ENCODE measurements at places on chromosomes 4 and X.

DNA sequence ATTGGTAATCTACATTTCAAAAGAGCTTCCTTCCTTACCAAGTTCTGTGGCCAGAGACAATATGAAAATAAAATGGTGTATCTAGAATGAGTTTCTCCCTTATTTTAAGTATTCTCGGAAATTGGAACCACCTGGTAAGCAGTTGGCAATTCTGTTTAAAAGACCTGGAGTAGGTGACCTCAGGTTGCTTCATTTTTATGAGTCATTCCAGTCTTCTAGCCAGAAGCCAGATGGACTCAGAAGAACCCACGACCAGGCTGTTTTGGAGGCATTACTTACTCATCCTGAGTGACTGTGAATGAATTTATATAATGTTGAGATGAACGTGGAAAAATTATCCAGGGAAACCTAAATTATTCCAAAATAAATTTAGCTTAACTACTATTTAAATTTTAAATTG is 9.1 kb downstream of the BMPR1B start:
- DNase-seq = no peak

DNA sequence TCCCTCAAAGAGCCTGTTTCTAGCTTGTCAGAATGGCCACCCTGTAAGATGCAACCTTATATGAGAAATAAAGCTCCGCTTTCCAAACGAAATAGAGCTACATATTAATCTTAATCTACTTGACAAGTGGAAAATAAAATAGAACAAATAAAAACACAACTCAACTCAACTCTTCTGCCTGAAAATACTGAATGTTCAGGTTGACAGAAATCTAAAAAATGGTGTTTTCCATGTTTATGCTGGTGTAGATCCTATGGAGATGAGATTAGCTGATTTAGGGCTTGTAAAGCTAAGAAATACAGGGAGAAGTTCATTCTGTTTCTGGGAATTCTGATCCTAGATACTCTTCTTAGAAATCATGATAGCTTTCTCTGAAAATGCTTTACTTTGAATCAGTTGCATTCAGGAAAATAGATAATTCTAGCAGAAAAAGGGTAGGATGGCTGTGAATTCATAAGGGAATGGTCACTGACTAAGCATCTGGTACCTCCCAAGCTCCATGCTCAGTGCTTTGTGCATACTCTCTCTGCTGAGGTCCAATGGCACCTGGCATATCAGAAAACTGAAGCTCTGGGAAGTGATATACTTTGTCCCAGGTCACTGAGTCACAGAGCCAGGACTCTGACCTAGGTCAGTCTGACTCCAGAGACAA is 89.2 kb upstream of the EXOC1L start:
- DNase-seq = no peak

GRCh38 chrX:136778916-136779315 is 1.8 kb downstream of the ARHGEF6 start:
- no peak for DNase-seq

DNA sequence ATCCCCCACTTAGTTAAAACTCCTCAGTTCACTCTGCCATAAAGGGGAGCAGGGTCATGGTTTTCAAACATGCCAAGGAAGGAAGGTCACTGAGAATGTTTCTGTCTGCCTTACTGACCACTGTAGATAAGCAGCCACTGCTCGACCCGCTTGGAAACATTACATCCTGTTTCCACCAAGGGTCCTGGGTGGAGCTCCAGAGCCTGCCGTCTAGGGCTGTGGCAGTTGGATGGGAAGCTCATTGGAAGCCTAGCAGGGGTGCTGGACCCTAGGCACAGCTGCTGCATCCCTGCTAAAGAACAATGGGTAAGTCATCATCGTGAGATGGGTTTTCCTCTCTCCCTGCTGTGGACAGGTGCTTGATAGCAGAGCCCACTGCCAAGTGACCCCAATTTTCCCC is 76.0 kb upstream of the SRD5A3 start:
- DNase-seq = no peak

DNA sequence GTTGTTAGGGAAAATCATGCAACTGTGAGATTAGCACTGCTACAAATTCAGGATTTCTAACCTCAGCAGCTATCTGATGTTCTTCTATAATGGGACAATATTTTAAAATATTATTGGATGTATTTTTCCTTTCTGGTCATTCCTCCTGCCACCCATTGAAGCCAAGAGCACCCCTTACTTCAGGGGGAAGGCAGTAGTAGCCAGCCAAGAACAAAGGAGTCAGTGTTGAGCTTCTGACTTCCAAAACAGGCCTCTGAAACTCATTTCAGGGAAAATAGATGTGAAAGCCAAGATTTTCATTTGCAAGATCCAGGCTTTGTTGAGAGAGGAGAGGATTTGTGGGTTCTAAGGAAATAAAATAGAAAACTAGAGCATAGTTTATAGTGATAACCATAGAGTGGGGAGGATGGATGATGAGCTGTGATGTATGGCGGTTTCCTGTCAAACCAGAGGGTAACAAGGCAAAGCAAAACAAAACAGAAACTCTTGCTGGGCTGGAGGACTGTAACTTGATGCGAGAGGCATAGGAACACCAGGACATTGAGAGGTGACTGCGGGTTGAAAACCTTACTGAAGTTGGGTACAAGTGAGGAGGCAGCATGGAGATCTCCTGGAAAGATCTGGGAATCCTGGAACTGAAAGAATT is 173.7 kb upstream of the LEF1 start:
- DNase-seq = no peak

DNA sequence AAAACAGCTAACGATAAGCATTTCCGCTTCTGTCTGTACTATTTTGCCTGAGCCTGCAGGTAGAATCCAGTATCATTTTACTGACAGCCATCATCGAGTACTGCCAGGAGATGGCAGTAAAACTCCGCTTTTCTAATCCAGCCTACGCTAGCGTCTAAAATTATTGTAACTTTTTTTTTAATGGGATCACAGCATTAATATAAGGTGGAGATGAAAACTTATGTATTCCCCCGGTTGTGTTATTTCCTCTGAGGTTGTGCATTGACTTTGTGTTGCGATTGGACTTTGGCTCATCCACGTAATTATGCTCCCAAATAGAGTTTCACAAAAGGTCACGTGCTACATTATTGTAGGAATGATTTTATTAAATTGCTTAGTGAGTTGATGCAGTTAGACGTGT is 248.1 kb downstream of the C4orf33 start:
- DNase-seq = no peak

Measured in AG04450 (cell line).